ENCODE measurements at places on chromosomes 12 and 14. TPM values are rescaled to one million over a fixed set of nuclear protein-coding genes. Genes with fewer than 3 reads are reported as not detected.

EML1 gene
- 24.1 TPM for total RNA-seq

SPSB2 gene
- total RNA-seq, result 10.0 TPM

KCNA1 gene
- total RNA-seq, result 0.13 TPM

GTF2A1 gene
- 20.1 TPM for total RNA-seq

RTL1 gene
- not detected for total RNA-seq

LIN7A gene
- total RNA-seq, result 0.21 TPM

DTX1 gene
- total RNA-seq, result 0.13 TPM

AQP2 gene
- not detected for total RNA-seq

GDF3 gene
- not detected for total RNA-seq

Data from myocyte (in vitro differentiated cells).